ENCODE measurements at places on chromosomes 12 and 14.

DNA sequence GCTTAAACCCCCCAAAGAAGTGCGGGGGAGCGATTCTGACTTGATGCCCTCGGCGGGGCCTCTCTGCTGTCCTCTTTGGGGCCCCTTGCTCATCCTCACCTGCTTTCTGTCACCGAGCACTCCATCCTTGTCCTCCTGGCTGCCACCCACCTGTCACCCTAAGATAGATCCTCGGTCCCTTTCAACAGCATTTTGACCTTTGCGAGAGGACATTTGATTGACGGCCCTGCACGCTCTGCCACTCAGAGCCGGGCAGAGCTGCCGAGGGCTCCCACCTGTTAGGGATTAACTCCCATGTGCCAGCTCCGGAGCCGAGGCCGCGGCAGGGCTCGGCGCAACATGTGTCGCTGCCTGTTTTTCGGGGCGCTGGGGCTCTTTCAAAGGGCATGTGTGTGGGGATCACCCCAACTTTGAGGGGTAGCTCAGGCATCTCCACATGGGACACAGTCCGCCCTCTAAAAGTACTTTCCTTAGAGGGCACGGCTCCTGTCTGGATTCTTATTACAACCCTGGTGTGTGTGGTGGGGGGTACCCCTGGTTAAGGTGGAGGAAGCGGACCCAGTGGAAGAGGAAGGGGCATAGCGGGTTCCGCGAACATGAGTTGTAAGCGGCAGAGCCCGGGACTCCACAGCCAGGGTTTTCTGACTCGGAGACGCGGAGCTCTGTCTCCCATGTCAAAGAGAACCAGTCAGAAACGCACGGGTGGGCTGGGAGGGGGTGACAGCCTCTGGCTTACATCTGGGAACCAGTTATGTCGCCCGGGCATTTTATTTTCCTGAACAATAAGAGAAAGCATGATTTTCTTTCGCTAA, 811 bp upstream of the MEG3 start:
- no peak for DNase-seq

DNA sequence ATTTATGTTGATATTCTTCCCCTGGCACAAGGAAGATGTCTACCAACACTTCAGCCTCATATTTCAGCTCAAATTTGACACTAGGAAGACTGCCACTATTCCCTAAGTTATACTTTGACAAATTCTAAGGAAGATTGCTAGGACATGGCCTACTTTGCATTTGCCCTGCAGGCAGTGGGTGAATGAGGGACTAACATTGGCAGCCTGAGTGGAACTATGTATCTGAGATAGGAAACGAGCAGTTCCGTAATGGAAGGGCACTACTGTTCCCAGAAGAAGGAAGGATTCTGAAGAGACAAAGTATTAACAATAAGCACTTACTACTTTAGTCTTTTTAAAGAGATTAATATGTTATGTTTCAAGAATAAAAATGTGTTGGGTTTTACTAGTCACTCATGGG, 115.1 kb downstream of the SLC16A7 start:
- DNase-seq: no peak

GRCh38 chr14:58332561-58332960, 34.2 kb downstream of the ARID4A start:
- no peak for DNase-seq

DNA sequence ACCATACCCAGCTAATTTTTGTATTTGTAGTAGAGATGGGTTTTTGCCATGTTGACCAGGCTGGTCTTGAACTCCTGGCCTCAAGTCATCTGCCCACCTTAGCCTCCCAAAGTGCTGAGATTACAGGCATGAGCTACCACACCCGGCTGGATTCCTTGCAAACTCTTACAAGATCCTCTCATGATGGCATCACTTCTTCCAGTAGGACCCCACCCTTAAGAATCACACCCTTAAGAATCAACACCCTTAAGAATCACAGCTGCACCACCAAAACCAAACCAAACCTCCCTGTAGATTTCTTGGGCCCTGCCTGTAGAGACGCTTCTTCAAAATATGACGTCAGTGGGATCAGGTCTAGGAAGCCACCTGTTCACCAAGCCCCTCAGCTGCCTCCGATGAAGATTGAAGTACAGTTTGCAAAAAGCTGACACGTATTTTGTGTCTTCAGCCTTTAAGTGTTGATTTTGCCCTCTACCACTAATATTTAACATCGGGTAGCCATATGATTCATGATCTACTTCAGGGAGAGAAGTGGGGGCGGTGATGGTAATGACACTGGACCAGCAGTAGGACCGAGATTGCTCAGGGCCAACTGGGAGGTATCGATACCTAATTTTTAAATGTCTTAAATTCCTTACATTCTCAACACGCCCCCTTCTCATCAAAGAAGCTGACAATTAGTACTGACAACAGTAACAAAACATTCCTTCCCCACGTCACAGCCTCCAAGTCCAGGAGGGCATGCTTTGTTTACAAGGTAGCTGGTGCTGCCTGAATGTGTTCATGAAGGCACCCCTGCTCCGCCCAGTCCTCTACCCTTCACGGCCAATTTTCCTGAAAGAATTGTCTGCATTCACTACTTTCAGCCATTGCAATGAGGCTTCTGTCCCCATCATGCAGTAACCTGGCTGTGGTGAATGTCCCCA, 57.2 kb downstream of the ESRRB start:
- DNase-seq: no peak

DNA sequence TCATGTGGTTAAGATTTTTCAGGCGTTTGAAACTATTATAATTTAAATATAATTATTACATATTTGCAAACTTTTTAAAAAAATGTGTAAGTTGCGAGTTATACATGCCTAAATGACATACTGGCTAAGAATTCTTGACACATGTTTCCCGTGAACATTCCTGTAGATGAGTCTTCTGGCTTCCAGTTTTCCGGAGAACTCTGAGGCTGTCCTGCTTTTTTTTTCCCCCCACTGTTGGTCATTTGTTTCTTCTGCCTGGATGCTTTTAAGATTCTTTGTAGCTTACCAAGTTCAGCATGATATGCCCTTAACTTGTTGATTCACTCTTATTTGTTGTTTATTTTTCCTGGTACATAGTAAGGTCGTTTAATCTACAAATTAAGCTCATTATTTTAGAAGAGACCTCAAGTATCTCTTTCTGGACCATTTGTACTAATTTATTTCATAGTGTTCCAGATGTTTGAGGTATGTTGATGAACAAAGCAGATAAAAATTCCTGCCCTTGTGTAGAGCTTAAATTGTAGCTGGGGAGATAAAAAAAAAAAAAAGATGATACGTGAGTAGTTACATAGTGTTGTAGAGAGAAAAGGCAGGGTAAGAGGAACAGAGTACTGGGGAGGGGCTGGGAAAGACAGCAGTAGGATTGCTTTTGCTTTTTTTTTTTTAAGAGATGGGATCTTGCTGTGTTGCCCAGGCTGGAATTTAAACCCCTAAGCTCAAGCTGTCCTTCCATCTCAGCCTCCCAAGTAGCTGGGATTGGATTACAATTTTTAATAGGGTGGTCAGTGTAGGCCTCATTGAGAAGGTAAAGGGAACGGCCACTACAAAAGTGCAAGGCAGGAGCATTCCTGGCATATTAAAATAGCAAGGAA, 32.8 kb downstream of the ARHGAP5 start:
- DNase-seq: no peak

DNA sequence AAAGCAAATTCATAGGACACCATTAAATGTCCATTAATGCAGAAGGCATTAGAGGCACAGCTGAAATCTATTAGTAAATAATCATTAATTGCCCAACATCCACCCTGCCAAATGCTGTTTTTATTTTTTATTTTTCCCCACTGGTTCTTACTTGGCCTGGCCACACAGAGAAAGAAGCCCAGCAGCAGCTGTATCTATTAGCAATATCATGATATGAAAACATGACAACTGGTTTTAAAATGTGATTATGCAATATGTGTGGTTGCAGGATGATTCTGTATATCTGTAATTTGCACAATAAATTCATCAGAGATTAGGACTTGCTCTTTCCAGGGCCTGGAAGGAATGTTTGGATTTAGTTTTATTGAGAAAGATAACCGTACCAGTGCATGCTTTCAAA, 44.9 kb downstream of the SIX6 start:
- no peak for DNase-seq

- DNase-seq: no peak
These were observed 991.2 kb downstream of the FLRT2 start for GRCh38 chr14:86521031-86521730.

DNA sequence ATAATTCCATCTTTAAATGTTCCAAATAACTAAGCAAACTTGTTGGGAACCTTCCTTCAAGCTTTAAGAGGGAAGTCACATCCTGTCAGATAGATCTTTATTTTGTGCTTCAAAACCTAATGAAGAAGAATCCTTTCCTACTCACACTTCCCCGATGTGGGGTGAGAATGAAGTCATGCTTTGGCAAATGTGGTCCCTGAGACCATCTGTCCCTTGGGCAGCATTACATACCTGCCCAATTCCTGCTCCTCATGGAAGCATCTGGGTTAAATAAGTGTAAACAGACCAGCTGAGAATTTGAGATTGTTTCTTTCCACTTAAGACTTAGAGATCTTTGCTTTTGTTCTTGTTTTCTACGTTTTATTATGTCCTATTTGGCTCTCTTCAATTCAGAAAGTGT, 606.0 kb upstream of the TMEM132C start:
- DNase-seq: no peak

- DNase-seq: no peak
These were observed 59.6 kb upstream of the NCOR2 start for GRCh38 chr12:124626971-124627411.

DNA sequence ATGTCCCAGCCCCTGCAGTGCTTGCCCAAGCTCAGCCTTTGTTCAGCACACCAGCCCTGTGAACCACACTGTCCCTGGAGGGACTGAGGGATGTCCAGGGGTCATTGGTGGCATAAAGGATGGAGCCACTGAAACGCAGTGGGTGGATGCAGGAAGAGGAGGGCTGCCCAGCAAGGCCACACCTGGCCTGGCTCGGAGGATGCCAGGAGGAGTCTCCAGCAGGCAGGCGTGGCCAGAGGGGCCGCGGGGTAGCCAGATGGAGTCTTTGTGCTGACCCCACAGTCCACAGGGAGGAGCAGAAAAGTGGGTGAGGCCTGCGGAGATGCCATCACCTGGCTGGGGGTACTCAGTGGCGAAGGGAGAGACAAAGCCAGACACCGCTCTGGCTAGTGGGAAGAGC, 108.5 kb upstream of the C14orf180 start:
- no peak for DNase-seq

- DNase-seq: no peak
These were observed 35.2 kb downstream of the CDC42BPB start for GRCh38 chr14:103022002-103022684.

GRCh38 chr12:117035287-117035686, 63.9 kb downstream of the TESC start:
- DNase-seq: no peak

DNA sequence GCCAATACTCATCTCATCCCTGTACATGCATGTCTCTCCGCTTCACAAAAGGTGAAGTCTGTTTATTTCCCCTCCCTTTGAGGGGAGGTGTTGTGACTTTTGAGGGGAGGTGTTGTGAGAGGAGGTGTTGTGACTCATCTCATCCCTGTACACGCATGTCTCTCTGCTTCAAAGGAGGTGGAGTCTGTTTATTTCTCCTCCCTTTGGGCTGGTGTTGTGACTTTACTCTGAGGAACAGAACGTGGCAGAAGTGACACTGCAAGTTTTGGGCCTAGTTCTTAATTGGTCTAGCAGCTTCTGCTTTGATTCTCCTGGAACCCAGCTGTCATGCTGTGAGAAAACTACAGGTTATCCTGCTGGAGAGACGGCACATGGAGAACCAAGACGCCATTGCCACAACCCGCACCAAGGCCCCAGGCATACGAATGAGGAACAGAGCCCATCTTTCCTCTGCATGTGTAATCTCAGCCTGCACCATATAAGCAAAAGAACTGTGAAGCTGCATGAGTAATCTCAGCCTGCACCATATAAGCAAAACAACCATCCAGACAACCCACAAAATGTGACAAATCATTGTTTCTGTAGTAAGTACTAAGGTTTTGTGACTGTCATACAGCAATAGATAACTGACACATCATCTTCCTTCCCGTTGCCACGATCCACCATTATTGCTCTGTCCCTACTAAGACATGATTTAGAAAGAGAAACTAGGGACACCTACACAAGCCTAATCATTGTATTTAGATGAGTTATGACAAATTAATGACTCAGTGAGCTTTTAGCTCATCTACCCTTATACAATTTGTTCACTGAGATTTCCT, 30.0 kb downstream of the GALNT4 start:
- no peak for DNase-seq

DNA sequence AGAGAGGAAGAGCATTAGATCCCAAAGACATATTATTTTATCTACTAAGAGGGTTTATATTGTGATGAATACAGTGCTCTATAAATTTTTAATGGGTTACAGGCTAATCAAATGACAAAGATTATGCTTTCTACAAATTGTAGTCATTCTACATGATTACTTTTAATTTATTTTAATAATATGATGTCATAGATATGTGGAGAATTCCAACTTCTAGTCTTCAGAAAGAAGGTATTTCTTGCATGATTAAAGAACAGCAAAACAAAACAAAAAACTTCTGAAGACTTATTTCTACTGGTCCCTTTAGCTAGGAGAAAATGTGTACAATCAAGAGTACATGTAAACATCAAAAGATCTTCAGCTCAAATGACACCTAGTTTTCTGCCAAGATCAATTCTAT, 71.5 kb upstream of the FOXG1 start:
- DNase-seq: no peak

- DNase-seq: no peak
These were observed 196.5 kb upstream of the PRMT8 start for GRCh38 chr12:3294481-3294911.

- DNase-seq: no peak
These were observed 26.8 kb downstream of the DUSP6 start for GRCh38 chr12:89325495-89325894.

GRCh38 chr14:35341751-35342488, 49.7 kb downstream of the PSMA6 start:
- no peak for DNase-seq

DNA sequence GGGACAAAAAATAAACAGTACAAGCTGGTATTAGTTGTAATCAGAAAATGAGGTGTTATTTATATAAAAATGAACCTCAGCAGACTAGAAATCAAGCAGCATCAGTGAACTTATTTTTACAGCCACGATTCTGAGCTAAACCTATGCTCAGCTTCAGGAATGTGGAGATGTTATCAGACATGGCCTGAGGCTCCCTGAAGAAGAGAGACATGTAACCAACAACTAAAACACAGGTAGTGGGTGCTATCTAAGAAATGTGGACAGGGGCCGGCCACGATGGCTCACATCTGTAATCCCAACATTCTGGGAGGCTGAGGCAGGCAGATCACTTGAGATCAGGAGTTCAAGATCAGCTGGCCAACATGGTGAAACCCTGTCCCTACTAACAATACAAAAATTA, 534.3 kb downstream of the VRK1 start:
- DNase-seq: no peak

DNA sequence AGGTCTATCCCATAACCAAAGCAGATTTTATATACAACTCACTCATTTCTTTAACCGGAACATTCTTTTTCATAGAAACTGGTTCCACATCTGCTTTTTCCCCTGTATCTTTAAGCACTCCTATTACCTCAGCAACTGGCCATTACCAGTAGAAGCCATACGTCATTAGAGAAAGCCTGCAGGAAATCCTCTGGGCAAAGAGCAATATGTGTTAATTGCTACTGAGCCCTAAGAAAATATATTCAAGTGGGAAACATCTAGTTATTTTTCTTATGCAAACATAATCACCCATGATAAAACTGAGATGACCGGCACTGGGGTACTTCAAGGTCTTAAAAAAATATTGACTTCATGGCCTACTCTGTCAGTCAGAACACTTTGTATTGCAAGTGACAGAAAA, 28.2 kb upstream of the CPSF6 start:
- no peak for DNase-seq
